ENCODE measurements at places on chromosomes 7 and 10.

DNA sequence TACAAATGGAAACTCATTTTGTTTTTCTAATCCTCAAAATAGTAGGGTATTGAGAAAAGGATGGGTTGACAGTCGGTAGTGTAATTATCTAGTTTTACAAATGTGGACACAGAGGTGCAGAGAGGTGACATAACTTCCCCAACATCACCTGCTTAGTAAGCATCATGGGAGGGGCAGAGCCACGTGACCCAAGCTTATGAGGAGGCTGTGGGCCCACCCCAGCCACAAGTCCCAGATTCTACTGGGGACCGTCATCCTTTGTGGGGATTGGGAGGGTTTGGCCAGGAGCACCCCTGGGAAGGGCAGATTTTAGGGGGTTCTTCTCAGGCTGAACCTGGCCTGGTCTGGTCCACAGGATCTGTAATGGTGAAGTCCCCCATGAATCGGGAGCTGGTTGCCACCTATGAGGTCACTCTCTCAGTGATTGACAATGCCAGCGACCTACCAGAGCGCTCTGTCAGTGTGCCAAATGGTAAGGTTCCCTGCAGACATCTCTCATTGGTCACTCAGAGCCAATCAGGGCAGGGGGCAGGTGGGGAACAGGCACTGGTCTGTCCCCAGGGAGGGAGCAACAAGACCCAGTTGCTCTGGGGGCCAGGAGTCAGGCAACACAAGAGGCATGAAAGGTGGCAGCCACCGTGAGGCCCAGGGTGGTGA lies 23.6 kb upstream of the VSIR start:
- H3K27ac ChIP-seq = no peak overlapping the region
- no peaks in the 10 kb centered on the region for H3K36me3 ChIP-seq
- no peak for DNase-seq

DNA sequence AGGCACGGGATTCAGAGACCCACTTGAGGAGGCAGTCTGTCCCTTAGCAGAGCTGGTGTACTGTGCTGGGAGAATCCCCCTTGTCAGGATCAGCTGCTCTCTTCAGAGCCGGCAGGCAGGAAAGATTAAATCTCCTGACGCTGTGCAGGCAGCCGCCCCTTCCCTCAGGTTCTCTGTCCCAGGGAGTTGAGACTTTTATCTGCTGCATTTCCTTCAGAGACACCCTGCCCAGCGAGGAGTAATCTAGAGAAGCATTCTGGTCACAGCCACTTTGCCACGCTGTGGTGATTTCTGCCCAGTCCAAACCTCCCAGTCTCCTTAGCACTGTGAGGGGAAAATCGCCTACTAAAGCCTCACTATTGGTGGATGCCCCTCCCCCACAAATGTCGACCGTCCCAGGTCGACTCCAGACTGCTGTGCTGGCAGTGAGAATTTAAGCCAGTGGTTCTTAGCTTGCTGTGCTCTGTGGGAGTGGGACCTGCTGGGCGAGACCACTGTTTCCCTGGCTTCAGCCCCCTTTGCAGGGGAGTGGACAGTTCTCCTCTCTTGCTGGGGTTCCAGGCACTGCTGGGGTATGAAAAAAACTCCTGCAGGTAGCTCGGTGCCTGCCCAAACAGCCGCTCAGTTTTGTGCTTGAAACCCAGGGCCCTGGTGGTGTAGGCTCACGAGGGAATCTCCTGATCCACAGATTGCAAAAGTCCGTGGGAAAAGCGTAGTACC lies 265.4 kb downstream of the ZWINT start:
- no peaks in the 10 kb centered on the region for H3K4me1 ChIP-seq
- H3K27me3 ChIP-seq = peaks cover 2% of the 10 kb centered on the region
- H3K36me3 ChIP-seq = no peaks in the 10 kb centered on the region
- no peak for DNase-seq

DNA sequence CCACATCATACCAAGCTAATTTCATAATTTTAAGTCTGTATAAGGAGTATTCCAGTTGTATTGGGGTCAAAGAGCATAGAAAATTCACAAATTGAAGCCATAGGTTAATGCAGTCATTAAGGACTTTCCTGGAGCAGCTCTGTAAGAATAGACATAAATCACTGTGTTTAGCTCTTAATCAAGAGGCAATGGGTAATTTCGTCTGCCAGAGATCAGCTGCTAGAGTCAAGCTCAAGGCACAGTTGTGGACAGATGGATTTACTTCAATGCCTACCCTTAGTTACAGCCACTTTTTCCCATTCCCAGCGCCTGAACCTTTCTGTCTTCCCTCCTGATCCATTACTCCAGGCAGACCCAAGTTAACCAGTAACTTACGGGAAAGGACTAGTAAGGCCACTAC lies 40.6 kb upstream of the AGBL3 start:
- no peak overlapping the region for H3K4me3 ChIP-seq
- no peak for DNase-seq
- H3K36me3 ChIP-seq = peaks cover 59% of the 10 kb centered on the region
- H3K27me3 ChIP-seq = no peaks in the 10 kb centered on the region

DNA sequence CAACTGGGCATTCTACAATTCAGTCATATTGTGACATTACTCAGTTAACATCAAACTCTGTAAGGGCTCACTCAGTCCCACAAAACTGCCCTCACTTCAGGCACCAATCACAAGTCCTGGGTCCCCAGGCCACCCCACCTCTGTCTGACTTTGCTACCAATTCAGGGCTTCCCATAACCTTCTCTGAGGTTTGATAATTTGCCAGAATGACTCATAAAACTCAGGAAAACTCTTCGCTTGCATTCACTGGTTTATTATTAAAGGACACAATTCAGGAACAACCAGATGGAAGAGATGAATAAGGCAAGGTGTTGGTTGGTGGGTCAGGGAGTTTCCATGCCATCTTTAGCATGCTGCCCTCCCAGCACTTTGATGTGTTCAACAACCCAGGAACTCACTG lies 41.3 kb downstream of the AVL9 start:
- peaks cover 4% of the 10 kb centered on the region for H3K36me3 ChIP-seq
- H3K4me3 ChIP-seq = no peak overlapping the region
- DNase-seq = no peak
- H3K4me1 ChIP-seq = peaks cover 3% of the 10 kb centered on the region
- no peaks in the 10 kb centered on the region for H3K27me3 ChIP-seq
- H3K27ac ChIP-seq = no peak overlapping the region

DNA sequence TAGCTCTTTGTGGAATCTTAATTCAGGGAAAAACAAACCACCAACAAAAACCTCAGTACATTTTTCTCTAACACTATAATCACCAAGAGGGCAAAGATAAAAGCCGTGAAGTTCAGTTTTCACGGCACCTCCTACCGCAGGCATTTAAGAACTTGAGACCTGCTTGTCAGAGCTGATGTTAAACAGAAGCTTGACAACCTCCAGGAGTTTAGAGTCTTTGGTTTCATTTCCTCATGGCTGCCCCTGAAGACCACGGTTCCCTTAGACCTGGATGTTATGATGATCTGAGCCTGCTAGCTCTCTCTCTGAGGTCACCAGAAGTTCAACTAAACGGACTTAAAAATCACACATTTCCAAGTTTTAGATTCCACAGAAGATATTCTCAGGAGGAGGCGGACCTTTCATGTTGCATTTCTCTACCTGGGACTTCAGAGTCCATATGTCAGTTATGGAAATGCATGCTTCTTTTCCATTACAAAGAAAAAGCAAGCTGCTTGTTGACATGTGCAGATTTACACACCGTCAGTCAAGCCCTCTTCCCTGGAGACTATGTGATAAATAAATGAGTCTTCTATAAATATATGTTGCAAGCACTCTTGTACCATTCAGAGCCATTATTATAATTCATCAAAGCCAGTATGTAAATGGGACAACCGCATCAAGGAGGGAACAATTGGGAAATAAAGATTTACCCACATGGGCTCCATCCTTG lies 258.0 kb downstream of the GFRA1 start:
- peak overlapping the region; percentile 96 for H3K27ac ChIP-seq
- H3K4me3 ChIP-seq = no peak overlapping the region
- DNase-seq = no peak
- H3K4me1 ChIP-seq = peaks cover 43% of the 10 kb centered on the region
- peaks cover 9% of the 10 kb centered on the region for H3K36me3 ChIP-seq
- H3K27me3 ChIP-seq = peaks cover 2% of the 10 kb centered on the region

- DNase-seq = no peak
- H3K4me1 ChIP-seq = peaks cover 48% of the 10 kb centered on the region
- H3K36me3 ChIP-seq = no peaks in the 10 kb centered on the region
- H3K4me3 ChIP-seq = peak overlapping the region; percentile 95
Observed at GRCh38 chr7:140640060-140640637, 464 bp downstream of the DENND2A start.

- H3K4me1 ChIP-seq = peaks cover 46% of the 10 kb centered on the region
- DNase-seq = no peak
- H3K4me3 ChIP-seq = no peak overlapping the region
- H3K36me3 ChIP-seq = peaks cover 2% of the 10 kb centered on the region
Observed at GRCh38 chr7:70585071-70585470, 546.9 kb upstream of the GALNT17 start.

- DNase-seq = no peak
- no peaks in the 10 kb centered on the region for H3K4me1 ChIP-seq
Observed at GRCh38 chr7:96026010-96026409, 253.7 kb downstream of the DYNC1I1 start.

GRCh38 chr10:26799342-26799741 lies 61.4 kb downstream of the ABI1 start:
- H3K27ac ChIP-seq = no peak overlapping the region
- DNase-seq = no peak
- H3K36me3 ChIP-seq = peaks cover 10% of the 10 kb centered on the region
- no peak overlapping the region for H3K4me3 ChIP-seq

DNA sequence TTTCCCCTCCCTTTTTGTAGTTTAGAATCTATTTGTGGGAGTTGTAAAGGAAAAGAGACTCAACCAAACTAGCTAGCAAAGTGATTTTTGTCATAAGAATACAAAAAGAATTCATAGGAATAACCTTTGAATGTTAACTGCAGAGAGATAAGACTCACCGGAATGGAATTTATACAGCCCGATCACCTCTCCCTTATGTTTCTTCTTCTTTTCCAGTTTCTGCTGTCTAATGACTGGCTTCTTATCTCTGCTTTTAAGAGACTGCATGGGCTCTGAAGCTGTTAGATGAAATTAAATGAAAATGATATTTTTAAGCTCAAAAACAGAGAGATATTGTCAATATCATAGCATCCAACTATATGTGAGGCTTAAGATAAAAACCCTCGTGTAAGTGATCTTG lies 1095.9 kb downstream of the REEP3 start:
- peaks cover 9% of the 10 kb centered on the region for H3K4me1 ChIP-seq
- no peaks in the 10 kb centered on the region for H3K36me3 ChIP-seq
- DNase-seq = no peak

DNA sequence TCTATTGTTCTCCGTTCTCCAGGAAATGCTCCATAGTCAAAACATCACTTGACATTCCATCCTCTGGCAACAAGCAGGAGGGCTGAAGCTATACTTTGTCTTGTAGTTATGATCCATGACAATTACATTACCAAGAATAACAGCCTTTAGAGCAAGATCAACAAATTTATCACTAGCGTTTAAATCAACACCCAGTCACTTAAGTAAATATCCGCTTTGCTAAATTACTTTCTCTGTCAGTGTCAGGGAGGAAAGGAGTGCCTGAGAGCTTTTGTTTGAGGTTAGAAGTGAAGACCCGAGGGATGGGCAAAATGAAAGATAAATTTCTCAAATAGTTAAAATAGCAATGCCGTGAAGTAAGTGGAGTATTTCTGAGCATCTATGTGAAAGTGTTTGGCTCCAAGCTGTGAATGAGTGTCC lies 236.1 kb upstream of the BMPER start:
- peak overlapping the region; percentile 79 for H3K27ac ChIP-seq
- H3K27me3 ChIP-seq = no peaks in the 10 kb centered on the region
- no peak overlapping the region for H3K4me3 ChIP-seq

GRCh38 chr10:129946859-129947258 lies 17.2 kb downstream of the EBF3 start:
- H3K27ac ChIP-seq = peak overlapping the region; percentile 56
- no peaks in the 10 kb centered on the region for H3K36me3 ChIP-seq
- peaks cover 21% of the 10 kb centered on the region for H3K27me3 ChIP-seq
- peaks cover 32% of the 10 kb centered on the region for H3K4me1 ChIP-seq

DNA sequence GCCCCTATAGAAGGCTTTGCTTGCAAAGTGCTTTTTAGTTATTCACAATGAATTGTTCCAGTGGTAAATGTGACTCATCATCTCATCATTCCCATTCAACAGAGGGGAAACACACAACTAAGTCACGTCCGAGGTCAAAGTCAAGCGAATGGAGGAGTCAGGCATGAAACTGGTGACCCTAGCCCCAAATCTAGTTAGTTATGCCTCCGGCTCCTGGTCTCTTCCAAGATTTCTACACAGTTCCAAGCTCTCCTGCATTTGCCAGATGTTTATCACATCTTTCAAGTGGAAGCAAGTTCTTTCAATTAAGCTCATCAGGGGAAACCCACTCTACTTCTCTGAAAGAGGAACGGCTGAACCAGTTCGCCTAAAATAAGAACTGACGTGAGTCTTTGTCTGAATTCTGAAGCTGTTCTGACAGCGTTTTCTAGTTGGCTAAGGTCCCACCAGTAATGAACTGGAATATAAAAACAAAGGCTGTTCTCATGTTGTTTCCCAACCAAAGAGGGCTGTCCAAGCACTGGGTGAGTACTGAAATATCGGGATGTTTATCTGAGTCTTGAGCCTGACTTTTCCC lies 140.9 kb upstream of the NRBF2 start:
- no peak overlapping the region for H3K27ac ChIP-seq
- H3K4me1 ChIP-seq = no peaks in the 10 kb centered on the region
- H3K4me3 ChIP-seq = no peak overlapping the region
- H3K36me3 ChIP-seq = no peaks in the 10 kb centered on the region
- peaks cover 12% of the 10 kb centered on the region for H3K27me3 ChIP-seq

DNA sequence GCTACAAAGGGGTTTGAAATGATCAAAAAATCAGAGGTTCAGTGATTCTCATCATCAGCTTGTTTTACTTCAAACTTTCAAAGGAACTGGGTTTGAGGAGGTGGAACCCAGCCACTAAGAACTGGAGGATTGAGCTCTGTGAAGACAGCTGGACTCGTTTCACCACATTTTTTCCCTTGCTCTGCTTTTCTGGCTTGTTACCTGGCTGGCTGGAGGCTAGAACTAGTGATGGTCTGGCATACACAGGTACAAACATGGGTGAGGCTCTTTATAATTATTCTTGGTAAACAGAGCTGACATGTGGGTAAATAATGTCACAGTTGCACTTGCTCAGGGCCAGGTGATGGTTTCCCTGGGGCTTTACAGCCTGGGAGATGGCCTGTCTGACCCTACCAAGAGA lies 352.5 kb downstream of the FGFR2 start:
- H3K27ac ChIP-seq = peak overlapping the region; percentile 96
- H3K36me3 ChIP-seq = no peaks in the 10 kb centered on the region
- H3K4me1 ChIP-seq = peaks cover 43% of the 10 kb centered on the region
- no peaks in the 10 kb centered on the region for H3K27me3 ChIP-seq
